Inflammatory macrophage treated with lipopolysaccharide for 4 hours (primary cell): ENCODE measurements at places on chromosomes 6 and 20.

GRCh38 chr6:34412643-34413214, 13.1 kb downstream of the RPS10 start:
- DNase-seq = no peak

DNA sequence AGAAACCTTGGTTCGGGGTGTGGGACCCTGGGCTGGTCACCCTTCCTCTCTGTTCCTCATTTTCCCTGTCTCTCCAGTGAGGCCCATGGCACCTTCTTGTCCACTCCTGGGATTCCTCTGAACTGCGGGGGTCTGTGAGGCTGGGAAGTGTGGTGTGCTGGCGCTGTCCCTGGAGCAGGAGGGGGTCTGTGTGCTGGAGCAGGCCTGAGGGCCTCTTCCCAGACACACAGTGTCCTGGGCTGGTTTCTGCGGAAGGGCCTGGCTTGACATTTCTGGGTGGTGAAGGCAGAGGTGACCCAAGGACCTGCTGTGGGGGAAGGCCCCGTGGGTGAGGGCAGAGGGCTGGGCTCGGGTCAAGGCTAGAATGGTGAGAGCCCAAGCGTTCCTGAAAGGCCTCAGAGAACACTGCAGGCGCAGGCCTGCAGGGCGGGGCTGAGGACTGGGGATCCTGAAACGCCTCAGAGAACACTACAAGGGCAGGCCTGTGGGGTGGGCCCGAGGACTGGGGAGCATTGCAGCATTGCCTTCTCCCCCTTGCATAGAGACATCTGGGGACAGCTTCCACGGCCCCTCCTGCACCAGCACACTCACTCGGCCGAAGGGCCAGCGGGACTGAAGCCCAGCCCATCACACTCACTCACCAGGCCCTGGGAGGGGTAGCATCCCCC, 10.6 kb upstream of the BAK1 start:
- DNase-seq = no peak

DNA sequence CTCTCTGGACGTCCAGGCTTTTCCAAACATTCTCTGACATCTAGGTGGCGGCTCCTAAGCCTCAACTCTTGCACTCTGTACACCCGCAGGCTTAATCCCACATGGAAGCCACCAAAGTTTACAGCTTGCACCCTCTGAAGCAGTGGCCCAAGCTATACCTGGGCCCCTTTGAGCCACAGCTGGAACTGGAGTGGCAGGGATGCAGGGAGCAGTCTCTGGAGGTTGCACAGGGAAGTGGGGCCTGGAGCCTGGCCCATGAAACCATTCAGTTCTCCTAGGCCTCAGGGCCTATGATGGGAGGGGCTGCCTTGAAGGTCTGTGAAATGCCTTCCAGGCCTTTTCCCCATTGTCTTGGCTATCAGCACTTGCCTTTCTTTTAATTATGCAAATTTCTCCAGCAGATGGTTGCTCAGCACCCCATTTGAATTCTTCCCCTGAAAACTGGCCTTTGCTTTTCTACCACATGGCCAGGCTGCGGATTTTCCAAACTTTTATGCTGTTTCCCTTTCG, 64.9 kb downstream of the IRF4 start:
- DNase-seq = no peak

DNA sequence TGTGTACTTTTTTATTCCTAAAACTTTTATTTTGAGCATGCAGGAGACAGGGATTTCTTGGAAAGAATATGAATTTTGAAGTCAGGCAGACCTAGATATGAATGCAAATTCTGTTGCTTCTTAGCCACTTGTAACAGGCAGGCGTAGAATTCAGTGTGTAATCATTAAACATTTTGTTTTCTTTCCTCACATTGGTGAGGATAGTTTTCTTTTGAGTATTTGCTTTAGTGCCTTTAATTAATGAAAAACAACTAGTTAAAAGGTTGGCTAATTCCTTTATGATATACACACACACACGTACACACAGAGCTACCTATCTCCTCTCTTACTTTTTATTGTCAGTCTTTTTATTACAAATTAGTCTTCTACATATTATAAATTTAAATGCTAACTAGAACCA, 342.3 kb downstream of the CDKAL1 start:
- DNase-seq = no peak

DNA sequence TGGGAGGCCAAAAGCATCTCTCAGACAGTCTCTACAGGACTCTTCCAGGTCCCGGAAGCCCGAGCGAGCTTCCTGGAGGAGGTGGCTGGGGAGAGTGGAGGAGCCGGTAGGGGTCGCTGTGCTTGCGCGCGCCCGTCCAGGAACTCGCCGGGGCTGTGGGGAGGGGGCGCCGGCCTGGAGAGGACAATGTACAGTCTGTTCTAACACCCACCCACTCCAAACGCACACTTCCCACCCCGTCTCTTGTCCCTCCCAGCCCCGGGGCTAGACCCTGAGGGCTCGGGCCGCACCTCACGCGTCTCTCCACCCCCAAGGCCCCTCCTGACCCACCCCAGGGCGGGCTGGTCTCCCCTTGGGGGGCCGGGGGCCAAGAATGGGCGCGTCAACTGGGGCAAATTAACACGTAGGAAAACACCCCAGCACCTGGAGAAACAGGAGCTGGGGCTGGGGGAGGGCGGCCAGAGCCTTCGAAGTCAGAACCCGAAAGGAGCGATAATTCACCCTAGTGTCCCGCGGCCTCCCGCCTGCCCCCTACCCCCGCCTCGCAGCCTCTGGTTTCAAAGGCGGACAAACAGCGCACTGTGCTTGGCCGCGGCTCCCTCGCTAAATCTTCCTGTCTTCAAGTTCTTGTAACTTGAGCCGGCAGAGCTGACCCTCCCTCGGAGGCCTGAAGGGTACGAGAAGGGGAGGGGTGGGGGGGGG, 103.2 kb upstream of the FOXP4 start:
- no peak for DNase-seq

GRCh38 chr6:156627524-156627923, 149.7 kb upstream of the ARID1B start:
- DNase-seq = no peak

DNA sequence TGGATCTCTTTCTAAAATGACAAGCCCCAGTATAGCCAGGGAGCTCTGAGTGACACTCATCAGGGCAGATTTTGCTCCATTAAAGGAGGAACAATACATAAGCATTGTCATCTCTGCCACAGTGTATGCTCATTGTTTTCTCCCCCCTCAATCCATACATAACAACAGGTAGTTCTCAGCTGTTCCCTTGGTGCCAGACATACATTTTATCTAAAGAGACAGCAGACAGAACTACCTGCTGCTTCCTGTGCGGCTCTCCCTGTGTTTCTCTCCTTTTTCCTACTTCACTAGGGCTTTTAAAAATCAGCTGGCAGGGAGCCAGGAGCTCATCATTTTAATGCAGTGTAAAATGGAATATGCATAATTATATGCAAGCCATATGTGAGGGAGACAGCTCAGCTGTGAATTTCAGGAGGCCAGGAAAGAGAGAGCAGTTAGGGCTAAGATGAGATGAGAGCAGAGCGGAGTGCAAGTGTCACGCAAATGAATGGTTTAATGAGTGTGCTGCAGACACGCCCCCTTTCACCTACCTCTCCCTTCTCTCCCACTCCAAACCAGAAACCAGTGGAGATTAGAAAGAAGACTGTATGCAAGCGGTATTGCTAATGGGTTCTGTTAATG, 96.0 kb downstream of the SOBP start:
- DNase-seq = no peak

DNA sequence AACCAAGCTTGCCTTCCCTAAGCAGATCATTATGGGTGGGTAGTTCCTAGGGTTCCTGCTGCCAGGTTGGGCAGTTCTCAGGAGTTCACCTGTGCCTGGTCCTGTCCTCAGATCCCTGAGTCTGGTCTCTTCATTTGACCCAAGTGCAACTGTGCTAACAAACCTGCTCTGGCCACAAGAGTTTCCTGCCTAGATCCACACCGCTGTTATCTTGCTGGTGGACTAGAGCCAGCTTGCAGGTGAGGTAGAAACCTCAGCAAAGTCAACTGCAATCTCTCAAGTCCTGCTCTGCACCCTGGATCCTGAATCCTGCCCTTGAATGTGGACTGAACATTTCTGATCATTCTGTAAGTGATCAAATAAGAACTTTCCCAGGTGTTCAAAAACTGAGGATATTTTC, 191.8 kb upstream of the LRFN2 start:
- no peak for DNase-seq

GRCh38 chr6:118372413-118372812, 175.7 kb upstream of the PLN start:
- DNase-seq = no peak

DNA sequence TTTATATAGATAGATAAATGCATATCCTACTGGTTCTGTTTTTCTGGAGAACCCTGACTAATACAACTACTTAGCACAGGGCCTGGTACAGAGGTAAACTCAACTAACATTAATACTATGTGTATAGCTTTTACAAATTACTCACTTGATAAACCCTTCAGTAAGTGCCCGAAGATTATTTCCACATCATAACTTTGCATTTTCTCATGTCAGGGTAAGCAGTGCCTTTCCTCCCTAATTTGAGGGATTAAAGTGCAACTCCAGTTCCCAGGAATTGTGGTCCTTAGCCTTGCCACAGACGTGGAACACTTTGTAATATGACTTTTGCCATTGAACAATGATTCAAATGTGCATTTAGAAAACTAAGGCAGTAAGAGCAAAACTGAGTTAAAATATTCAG, 147.5 kb upstream of the SMLR1 start:
- DNase-seq = no peak

- no peak for DNase-seq
These were observed 61.0 kb downstream of the DZANK1 start for GRCh38 chr20:18405826-18406225.

DNA sequence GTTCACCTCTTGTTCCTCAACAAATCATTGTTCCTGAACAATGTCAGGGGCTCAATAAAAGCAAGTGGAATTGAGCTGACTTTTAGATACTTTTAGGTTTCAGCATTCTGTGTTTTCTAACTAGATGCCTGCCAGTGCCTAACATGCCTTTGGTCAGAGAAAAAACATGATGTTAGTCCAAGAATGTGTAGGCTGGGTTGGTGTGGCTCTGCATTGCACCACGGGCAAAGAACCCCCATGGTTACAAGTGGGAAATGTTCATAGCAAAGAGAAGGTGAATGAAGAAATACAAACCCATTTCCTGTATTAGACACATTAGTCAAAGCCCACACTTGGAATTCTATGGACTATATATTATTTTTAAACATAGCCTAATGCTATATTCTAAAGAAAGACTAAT, 193.3 kb downstream of the TMEM200A start:
- no peak for DNase-seq

- DNase-seq = no peak
These were observed 467.3 kb downstream of the PREX1 start for GRCh38 chr20:48360342-48360975.

DNA sequence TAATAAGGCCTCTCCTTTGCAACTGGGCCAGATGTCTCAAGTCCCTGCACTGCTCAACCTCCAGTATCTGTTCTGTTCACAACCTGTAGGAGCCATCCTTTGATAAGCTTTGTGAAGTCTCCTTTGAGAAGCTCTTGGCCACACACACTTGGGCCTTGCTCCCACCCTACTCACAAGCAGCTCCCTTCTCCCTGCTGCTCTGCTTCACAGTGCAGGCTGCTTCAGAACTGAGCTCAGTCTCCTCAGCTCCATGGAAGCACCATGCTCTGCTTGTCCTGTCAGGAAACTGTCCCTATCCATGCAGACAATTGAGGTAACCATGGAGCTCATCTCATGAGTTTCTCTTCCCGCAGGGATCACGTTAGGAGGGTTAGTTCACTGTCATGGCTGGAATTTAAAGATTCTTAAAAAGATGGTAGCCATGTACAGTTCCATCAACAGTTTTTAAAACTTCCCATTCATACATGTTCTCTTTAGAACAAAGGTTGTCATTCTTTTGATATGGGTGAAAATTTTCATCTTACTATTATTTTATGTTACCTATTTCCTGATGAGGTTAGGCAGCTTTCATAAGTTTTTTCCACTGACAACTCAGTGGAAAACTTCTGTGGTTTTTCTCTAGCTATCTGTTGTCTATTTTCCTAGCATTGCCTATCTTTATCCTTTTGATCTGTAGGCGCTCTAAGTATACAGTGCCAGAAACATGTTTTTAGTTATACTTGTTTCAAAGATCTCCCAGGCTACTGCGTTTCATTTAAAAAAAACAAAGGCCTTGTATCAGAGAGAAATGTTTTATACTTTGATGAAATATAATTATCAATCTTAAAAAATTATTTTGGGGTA, 62.6 kb downstream of the AK9 start:
- DNase-seq = no peak

DNA sequence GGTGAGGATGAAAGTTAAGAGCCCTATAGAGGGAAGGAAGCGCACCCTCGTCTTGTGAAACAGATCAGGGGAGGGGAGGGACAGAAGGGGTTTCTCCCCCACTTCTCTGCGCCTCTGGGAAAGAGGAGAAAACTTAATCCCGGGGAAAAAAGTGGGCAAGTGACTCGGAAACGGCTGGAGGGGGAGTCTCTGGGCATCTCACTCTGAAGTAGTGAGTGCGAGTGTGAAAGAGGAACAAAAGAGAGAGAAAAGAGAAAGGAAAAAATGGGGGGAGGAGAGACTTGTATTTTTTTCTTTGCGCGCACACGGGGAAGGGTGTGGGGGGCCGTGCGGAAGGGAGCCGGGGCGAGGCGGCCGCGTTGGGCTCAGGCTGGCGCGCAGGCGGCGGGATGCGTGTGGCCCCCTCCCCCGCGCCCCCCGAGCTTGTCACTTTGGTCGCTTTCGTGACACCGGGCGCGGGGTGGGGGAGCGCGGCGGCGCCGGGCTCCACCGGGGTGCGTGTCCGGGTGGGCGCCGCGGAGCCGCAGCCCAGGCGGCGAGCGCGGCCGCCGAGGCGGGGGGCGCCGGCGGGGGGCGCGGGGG, 454 bp downstream of the L3MBTL3 start:
- peak; percentile 43 for DNase-seq

- DNase-seq = peak; percentile 33
These were observed 626 bp upstream of the CDK5RAP1 start for GRCh38 chr20:33401921-33402369.

DNA sequence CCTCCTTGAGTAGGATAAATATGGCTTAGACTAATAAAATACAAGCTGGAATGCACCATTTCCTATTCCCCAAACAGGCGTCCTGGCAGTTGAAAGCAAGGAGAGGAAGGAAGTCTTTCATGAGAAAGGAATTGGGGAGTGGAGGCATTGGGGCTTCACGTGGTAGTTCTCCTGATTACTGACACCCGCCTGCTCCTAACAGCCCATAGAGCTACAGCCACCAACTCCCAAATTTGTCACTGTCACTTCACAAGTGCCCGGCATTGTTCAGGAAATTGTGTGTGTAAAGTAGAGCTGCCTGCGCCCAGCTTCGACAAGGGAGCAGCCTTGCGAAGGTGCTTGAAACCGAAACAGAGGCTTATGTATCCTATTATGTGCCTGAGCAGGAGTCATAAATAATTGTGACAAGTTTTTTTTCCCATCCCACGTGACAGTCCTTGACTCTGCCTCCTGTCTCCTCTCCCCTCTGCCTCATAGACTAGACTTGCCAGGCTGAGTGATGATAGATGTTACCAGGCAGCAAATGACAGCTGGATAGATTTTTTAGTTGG, 301.7 kb upstream of the ZFP64 start:
- DNase-seq = peak; percentile 1

DNA sequence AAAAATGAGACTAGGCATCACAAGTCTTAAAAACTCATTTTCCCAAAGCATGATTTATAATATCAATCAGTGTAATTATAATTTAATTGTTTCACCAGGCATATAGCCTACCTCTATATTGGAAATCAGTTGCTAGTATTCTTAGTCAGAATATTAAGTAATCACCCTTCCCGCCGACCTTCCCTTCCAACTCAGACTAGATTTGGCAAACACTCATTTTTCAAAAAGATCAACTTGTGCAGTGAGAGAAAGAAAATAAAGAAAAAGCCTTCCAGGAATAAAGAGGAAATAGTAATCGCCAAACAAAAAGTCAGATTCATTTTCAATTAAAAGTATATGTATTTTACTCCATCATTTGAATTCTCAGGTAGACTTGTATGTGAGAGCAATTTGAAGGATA, 1.9 kb upstream of the BMP5 start:
- DNase-seq = no peak

GRCh38 chr20:63027922-63028389, 21.2 kb upstream of the BHLHE23 start:
- no peak for DNase-seq
